ENCODE measurements at places on chromosomes 5 and 9. TPM values are rescaled to one million over a fixed set of nuclear protein-coding genes. Genes with fewer than 3 reads are reported as not detected.
A peak's percentile ranks its signal among the peaks of the same experiment; 100 is the strongest.

- DNase-seq: no peak
Observed at GRCh38 chr9:135443797-135444425, 35.7 kb upstream of the PPP1R26 start.

DNA sequence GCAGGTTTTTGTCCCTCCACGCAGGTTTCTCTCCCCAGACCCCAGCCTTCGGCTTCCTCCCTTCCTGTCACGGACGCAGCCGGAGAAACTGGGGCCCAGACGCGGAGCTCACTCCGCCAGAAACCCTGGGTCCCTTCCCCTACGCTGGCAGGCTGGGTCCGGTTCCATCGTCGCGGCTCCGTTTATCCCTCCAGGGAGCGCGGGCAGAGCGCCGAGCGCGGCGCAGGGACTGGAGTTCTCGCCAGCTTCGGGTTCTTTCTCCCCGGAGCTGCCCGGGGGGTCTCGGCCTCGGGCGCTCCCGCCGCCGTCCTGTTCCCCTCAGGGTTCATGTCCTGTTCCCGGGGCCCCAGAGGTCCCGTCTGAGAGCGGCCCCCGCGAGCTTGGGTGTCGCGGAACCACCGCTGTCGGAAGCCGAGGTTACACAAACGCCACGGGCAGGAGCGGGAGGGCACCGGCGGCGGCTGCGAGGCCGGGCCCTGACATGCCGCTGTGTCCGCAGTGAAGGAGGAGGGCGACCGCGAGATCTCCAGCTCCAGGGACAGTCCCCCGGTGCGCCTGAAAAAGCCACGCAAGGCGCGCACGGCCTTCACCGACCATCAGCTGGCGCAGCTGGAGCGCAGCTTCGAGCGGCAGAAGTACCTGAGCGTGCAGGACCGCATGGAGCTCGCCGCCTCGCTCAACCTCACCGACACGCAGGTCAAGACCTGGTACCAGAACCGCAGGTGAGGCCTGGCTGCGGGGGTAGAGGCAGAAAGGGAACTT is 4.6 kb downstream of the BARHL1 start:
- no peak for DNase-seq

SPIN1 gene
- 80.9 TPM for total RNA-seq

SPEF2 gene
- 5.3 TPM for total RNA-seq

DNA sequence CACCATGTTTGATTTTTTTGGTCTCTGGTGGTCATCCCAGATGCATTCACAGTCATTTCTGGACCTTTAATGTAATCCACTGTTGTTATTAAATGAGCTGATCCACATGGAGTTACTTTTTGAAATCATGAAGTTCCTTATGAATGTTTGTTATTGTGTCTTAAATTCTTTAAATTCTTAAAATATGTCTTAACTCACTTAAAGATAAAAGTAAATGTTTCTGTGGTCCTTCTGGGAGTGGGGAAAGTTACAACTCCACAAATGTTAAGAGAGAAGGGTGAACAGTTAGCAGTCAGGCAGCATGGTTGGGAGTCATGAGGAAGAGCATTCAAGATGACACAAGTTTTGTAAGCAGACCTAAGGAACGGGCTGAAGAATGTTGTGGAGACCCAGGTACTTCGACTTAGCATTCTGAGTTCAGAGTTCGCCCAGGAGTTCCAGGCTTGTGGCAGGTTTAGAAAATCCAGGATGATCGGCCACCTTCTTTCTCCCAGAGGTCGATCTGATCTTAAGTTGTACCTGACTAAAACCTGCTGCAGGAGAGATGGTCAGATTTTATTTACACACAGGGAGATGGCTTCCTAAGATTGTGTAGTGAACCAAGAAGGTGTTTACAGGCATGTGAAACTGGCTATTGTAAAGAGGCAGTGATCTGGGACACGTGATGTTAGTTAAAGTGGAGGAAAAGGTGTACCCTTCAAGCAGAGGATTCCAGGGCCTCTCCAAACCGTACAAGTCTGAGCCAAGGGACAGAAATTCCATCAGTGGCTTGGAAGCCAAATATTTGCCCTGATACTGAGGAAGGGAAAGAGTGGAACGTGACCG is 17.2 kb downstream of the SLC1A1 start:
- DNase-seq: no peak

DNA sequence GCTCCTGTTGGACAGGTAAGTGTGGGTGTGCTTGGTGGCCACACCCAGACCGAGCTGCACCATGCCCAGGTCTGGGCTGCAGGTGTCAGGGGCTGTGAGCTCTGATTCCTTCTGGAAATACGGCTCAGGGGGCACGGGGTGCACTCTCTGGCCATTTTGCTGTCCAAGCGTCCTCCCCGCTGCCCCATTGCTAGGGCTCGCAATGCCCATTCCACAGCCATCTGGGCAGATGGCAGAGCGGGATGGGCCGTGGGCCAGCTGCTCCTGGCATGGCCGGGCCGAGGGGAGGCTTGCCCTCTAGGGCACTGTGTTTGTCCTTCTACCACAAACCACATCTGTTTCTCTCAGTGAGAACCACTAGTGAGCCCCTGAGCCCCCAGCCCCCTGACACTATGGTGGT is 67.9 kb upstream of the RXRA start:
- DNase-seq: no peak

DNA sequence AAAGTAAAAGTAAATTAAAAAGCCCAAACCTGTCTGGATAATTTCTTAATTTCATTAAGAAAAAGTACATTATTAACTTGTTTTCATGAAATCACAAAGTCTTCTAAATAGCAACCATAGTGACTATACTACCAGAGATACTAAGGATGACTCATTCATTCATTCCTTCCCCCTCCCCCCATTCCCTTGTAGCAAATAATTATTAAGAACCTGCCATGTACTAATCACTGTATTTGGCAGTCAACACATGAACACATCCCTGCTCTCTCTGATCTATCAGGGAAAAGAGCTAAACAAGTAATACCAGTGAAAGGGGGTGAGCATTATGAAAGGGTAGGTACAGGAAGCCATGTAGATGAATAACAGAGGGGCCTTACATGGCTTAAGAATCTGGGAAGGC is 203.9 kb downstream of the CWC27 start:
- no peak for DNase-seq

SH2D3C gene
- total RNA-seq: not detected

DNA sequence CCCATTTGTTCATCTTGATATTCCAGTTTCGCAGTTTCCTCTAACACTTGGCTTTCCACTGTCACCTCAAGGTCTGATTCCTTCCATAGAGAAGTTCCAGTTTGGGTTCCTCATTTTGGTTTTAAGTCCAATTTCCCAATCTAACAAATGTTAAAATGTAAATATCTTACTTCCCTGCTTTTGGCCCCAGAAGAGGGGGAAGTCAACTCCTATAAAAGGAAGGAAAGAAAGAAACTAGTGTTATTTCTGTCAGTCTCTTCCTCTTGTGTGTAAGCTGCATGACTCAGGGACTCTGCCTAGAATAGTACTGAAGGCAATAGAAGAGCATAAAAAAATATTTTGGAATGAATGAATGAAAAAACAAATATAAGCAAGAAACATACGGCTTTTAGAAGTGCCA is 127.5 kb upstream of the CCNG1 start:
- DNase-seq: no peak

DNA sequence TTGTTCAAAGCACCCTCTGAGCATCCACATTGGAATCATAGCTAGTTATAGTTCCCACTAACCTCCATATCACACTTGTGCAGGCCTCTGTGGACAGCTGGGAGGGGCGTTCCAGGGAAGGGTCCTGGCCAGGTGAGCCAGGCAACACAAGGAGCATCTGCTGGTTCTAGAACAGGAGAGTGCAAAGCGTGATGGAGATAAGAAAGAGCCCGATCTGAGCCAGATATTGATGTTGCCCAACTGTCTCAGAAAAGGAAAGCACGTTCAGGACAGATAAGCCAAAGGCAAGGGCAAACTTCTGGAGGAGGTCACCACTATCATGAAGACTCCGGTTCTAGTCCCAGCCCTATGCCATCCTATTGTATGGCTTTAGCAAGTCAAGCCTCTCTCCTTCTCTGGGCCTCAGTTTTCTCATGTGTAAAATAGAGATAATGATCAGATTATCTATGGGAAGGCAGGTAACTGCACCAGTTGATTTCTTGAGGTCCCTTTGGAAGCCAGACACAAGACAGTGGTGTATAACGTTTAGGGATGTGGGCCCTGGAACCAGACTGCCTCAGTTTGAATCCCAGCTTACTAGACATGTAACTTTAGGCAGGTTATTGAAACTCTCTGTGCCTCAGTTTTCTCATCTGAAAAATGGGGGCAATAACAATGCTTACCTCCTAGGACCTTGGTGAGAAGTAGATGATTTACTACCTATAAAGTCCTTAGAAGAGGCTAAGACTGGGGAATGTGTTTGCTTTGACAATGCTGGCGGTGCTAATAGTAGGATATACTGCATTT is 19.8 kb downstream of the GABBR2 start:
- no peak for DNase-seq

GRCh38 chr5:127963931-127964330 is 119.6 kb upstream of the SLC12A2 start:
- DNase-seq: no peak

DNA sequence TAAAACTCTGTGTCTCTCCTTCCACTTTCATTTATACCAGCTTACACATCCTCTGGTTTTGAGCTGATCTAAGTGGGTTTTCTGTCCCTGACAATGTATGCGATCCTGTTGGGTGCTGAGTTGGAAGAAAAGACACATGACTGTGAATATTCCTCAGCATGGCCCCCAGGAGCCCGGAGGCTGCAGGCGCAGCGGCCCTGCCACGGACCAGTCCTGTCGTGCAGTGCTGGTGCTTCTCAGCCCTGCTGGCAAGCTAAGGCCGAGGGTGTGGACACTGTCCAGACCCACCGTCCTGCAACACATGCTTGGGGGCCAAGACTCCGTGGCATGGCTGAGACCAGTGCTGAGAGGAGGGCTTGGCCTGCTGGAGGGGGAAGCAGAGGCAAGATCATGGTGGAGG is 328.9 kb upstream of the IRX2 start:
- no peak for DNase-seq

CAMK2A gene
- not detected for total RNA-seq

PCDHA9 gene
- total RNA-seq: 0.25 TPM

CARD9 gene
- total RNA-seq: 0.69 TPM

- DNase-seq: no peak
Observed at GRCh38 chr5:102863058-102863457, 108.0 kb downstream of the PAM start.

GRCh38 chr5:150600616-150601490 is 39.6 kb upstream of the SYNPO start:
- no peak for DNase-seq

DNA sequence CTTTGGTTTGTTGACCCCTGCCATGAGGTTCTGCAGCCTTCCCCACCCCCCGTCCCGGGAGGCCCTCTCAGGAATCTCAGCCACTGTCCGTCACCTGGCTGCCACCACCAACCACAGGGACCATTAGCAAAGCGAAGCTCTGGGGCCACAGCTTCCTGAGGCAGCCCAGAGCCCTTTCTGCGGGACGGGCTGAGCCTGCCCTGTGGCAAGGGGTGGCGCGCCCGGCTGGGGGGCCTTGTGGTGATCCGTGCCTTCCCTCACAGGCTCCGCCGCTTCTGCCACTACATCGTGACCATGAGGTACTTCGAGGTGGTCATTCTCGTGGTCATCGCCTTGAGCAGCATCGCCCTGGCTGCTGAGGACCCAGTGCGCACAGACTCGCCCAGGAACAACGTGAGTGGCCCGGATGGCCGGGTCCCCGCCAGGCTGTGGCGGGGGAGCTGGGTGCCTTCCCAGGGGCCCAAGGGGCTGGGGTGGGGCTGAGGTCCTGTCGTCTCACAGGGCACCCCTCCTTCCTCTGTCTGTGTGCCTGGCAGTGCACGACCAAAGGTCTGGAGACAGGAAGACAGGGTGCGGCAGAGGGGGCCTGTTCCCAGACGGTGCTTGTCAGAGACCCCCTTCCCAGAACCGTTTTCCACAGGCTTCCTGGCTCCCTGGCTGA is 169.2 kb downstream of the CACNA1B start:
- no peak for DNase-seq

DNA sequence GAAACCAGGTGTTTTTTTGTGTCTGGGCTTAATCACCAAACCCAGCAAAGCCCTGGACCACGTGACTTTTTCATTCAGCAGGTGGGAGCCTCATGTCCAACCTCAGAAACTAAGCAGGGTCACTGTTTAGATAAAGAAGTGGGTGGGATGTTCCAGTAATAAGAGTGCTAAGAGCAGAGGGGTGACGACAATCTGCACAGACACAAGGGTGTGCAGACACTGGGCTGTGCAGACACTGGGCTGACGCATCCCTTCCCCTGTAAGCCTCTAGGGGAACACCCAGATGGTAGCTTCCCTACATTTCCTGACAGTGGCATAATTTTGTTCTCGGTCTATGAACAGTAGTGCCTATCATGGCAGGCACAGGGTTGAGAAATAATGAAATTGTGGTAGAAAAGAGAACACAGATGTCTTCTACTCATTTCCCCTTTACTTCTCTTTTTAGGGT is 85.1 kb downstream of the SAXO1 start:
- DNase-seq: no peak

C1QTNF2 gene
- total RNA-seq: not detected

DNA sequence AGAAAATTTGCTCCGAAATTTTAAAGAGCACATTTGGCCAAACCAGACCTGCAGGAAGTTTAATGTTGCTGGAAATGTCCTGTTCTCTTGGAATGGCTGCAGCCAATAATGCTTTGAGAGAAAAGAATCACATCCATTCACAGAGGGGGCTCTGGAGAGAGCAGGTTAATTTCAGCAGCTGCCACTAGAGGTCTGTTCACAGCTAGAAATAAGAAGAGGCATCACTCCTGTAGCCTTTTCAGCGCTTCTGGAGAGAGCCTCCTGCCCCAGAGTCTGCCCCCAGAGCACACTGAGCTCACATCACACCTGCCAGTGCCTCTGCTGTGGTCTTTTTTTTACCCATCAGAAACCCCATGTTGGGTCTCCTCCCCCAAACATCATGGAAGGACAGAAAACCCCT is 124.8 kb upstream of the RAD23B start:
- peak; percentile 36 for DNase-seq

PNPLA7 gene
- total RNA-seq: 1.2 TPM

GRCh38 chr9:137759649-137760321 is 117.8 kb upstream of the CACNA1B start:
- no peak for DNase-seq

DNA sequence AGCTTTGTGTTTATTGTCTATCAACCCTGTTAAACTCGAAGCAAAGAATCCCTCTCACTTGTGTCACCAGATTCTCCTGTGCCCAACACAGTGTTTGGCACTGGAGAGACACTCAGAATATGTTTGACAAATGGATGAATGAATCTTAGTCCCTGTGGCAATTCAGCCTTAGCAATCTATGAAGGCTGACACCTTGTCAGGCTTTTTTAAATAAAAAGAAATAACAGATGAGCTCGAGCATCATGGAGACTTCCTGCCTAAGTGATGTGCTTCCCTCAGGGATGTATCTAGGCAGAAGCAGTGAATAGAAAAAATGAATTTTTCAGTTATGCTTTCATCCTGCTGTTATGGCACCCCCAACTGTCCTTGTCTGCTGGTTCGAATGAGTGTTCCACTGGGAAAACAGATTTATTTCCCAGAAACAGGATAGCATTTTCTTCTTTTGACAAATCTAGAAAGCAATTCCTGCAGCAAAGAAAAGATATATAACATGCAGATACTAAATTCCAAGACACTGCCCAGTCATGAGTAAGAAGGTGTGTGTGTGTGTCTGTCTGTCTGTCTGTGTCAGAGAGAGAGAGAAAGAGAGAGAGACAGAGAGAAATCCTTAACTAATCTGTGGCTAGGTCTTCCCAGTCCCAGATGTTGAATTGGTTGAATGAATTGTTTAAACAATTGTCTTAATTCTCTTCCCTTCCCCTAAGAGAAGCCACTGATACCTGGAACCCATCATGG is 16.7 kb downstream of the MAMDC2 start:
- DNase-seq: no peak

GRCh38 chr5:2179861-2180260 is 297.1 kb upstream of the IRX4 start:
- no peak for DNase-seq

GRCh38 chr5:14440223-14440581 is 141.4 kb upstream of the OTULINL start:
- DNase-seq: no peak

Measured in MCF 10A (cell line).